ENCODE measurements at places on chromosomes 6 and 20. TPM values are rescaled to one million over a fixed set of nuclear protein-coding genes. Genes with fewer than 3 reads are reported as not detected.

TAP2 gene
- 50.3 TPM for total RNA-seq

PHF20 gene
- 47.2 TPM for total RNA-seq

CAPN11 gene
- total RNA-seq, result not detected

KHDC1L gene
- total RNA-seq, result not detected

PSORS1C2 gene
- not detected for total RNA-seq

KCNQ5 gene
- total RNA-seq, result not detected

RPS21 gene
- total RNA-seq, result 3,073 TPM

MROH8 gene
- 0.55 TPM for total RNA-seq

CTCFL gene
- total RNA-seq, result not detected

LY6G6C gene
- not detected for total RNA-seq

CPNE5 gene
- total RNA-seq, result not detected

CYP21A2 gene
- total RNA-seq, result not detected

ANKRD66 gene
- total RNA-seq, result not detected

PROKR2 gene
- not detected for total RNA-seq

TFAP2C gene
- not detected for total RNA-seq

NMBR gene
- total RNA-seq, result not detected

DYNLT2 gene
- 1.7 TPM for total RNA-seq

SYTL3 gene
- 0.41 TPM for total RNA-seq

TMEM244 gene
- total RNA-seq, result not detected

TTK gene
- total RNA-seq, result 13.5 TPM

CLPSL2 gene
- total RNA-seq, result not detected

CD109 gene
- total RNA-seq, result not detected

TRIM10 gene
- 2.1 TPM for total RNA-seq

PERP gene
- 71.2 TPM for total RNA-seq

All from HT-29 (cell line).